ENCODE measurements at places on chromosomes 11 and 22.

GRCh38 chr22:28978158-28978557 is 83.5 kb downstream of the C22orf31 start:
- DNase-seq: no peak
- H3K4me3 ChIP-seq: peak overlapping the region; percentile 20
- no peak overlapping the region for H3K27ac ChIP-seq
- H3K36me3 ChIP-seq: no peaks in the 10 kb centered on the region
- peaks cover 6% of the 10 kb centered on the region for H3K4me1 ChIP-seq
- H3K27me3 ChIP-seq: no peaks in the 10 kb centered on the region

GRCh38 chr11:1702506-1702905 is 5.5 kb downstream of the KRTAP5-6 start:
- H3K4me3 ChIP-seq: no peak overlapping the region
- H3K36me3 ChIP-seq: no peaks in the 10 kb centered on the region
- peaks cover 52% of the 10 kb centered on the region for H3K27me3 ChIP-seq
- no peak for DNase-seq
- no peaks in the 10 kb centered on the region for H3K4me1 ChIP-seq
- H3K27ac ChIP-seq: no peak overlapping the region

DNA sequence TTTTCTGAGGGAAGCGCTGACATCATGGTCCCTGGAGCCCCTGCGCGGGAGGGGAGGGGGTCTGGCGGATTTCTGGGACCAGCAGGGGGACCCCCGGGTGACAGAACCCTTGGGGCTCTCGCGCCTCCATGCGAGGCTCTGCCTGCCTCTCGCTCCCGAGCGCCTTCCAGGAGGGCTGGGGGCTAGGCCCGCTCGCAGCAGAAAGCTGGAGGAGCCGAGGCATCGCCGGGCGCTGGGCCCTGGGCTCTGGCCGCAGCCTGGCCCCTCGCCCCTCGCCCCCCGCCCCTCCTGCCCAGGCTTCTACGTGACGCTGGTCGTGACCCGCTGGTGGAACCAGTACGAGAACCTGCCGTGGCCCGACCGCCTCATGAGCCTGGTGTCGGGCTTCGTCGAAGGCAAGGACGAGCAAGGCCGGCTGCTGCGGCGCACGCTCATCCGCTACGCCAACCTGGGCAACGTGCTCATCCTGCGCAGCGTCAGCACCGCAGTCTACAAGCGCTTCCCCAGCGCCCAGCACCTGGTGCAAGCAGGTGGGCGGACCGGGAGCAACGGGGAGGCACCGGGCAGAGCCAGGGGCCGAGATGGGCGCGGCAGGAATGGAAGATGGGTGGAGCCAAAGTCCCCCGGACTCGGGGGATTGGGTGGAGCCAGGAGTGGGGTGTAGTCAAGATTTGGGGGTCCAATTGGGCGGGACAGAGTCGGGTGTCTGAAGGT is 5.4 kb downstream of the BEST1 start:
- peak; percentile 46 for DNase-seq
- H3K27ac ChIP-seq: peak overlapping the region; percentile 74

DNA sequence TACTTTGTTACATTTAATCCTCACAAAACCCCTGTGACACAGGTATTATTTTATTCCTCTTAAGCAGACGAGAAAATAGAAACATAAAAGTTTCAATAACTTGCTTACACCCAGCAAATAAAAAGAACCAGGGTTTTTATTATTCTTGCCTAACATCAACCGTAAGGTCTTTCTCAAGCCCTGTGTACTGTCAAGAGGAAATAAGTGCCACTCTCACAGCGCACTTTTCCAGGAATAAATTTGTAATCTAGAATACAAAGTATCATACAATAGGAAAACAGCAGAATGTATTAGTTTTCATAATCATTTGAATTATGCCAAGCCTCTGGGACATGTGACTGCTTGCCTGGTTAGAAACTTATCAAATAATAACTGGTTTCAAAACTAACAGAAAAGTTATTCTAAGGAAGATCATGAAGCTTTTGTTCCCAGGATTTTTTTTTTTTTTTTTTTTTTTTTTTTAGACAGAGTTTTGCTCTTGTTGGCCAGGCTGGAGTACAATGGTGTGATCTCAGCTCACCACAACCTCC is 7.4 kb downstream of the CCDC34 start:
- no peak overlapping the region for H3K4me3 ChIP-seq
- no peak for DNase-seq
- peaks cover 20% of the 10 kb centered on the region for H3K4me1 ChIP-seq
- no peaks in the 10 kb centered on the region for H3K27me3 ChIP-seq

GRCh38 chr11:6321961-6322362 is 1.7 kb upstream of the CAVIN3 start:
- peaks cover 5% of the 10 kb centered on the region for H3K4me1 ChIP-seq
- peaks cover 5% of the 10 kb centered on the region for H3K27me3 ChIP-seq
- H3K4me3 ChIP-seq: no peak overlapping the region
- peak overlapping the region; percentile 96 for H3K27ac ChIP-seq
- no peaks in the 10 kb centered on the region for H3K36me3 ChIP-seq
- DNase-seq: no peak

DNA sequence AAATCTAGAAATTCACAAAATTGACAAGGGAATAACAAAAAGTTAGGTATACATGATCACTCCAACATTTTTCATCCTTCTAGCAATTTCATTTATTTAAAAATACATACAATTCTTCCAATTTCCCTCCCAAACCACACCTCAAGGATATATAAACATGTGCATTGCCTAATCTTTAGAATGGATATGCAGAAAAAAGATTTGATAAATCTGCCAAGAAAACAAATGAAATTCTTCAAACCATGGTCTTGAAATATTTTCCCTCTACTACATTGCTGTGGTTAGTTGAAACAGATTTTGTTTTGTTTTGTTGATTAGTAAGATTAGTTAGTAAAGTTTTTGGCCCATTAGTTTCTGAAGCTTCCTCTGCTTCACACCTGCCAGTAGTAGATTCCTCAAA is 703.3 kb upstream of the CCDC179 start:
- DNase-seq: no peak
- no peaks in the 10 kb centered on the region for H3K36me3 ChIP-seq
- H3K27me3 ChIP-seq: no peaks in the 10 kb centered on the region
- no peak overlapping the region for H3K4me3 ChIP-seq
- no peak overlapping the region for H3K27ac ChIP-seq
